ENCODE measurements at places on chromosomes 11 and 22.
A peak's percentile ranks its signal among the peaks of the same experiment; 100 is the strongest.

- no peak for DNase-seq
Observed at GRCh38 chr22:37427135-37427710, at the start of gene ELFN2. Gene ELFN2, minus strand, starts transcription at chr22:37427479. Its CDS starts 51,945 bp downstream, at chr22:37375534.

DNA sequence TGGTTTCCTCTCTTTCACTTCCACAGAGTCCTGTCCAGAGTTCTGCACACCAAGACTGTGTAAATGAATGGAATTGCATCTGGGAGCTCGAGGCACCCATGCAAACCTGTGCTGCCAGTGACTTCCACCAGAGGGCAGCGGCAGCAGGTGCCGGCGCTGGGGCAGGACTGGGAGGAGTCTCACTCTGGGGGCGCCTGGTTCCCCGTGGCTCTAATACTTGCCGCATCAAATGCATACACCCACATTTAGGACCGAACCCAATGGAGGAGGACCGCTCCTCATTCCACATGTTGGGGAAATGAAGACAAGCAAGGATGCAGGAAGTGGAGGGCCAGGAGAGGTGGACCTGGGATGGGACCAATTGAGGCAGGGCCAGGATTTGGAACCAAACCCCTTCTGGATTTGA is 1.1 kb upstream of the CD6 start:
- peak; percentile 48 for DNase-seq

GRCh38 chr22:16922076-16922475 is 85.9 kb downstream of the GAB4 start:
- no peak for DNase-seq

- DNase-seq = peak; percentile 72
Observed at GRCh38 chr11:125275905-125276618, 111.5 kb downstream of the PKNOX2 start.

GRCh38 chr11:14455648-14456430 is 43.8 kb downstream of the COPB1 start:
- peak; percentile 18 for DNase-seq

- peak; percentile 63 for DNase-seq
Observed at GRCh38 chr11:100932474-100933100, 197.0 kb downstream of the PGR start.

- DNase-seq = no peak
Observed at GRCh38 chr11:9672288-9672916, 8.5 kb downstream of the SWAP70 start.

DNA sequence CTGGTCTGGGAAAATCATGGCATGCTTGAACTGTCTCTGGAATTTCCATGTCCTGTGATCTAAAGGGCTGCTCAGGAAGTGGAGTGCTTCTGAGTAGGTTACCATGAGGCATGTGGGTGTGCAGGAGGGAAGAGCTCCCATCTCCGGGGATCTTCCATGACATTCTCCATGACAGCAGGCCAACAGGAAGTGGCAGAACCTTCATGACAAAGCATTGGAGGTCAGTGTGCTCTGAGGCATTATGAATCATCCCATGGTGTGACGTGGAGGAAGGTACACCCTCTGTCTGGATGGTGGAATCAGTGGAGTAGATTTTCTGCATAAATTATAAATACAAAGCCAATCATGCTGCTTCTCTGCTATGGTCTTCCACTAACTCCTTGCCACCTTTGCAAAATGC is 139.6 kb upstream of the E2F8 start:
- peak; percentile 94 for DNase-seq

GRCh38 chr11:11826260-11826659 is 15.5 kb upstream of the USP47 start:
- DNase-seq = no peak
